ENCODE measurements at places on chromosomes 5 and 9.

- H3K27me3 ChIP-seq: no peaks in the 10 kb centered on the region
- no peak for DNase-seq
- H3K4me1 ChIP-seq: no peaks in the 10 kb centered on the region
- H3K4me3 ChIP-seq: no peak overlapping the region
- no peaks in the 10 kb centered on the region for H3K36me3 ChIP-seq
Observed at GRCh38 chr9:36436909-36437308, 36.8 kb upstream of the RNF38 start.

GRCh38 chr9:134505032-134505431, 136.6 kb upstream of the COL5A1 start:
- no peak for DNase-seq
- no peak overlapping the region for H3K27ac ChIP-seq
- peaks cover 5% of the 10 kb centered on the region for H3K4me1 ChIP-seq
- no peak overlapping the region for H3K4me3 ChIP-seq
- H3K27me3 ChIP-seq: peaks cover 44% of the 10 kb centered on the region

DNA sequence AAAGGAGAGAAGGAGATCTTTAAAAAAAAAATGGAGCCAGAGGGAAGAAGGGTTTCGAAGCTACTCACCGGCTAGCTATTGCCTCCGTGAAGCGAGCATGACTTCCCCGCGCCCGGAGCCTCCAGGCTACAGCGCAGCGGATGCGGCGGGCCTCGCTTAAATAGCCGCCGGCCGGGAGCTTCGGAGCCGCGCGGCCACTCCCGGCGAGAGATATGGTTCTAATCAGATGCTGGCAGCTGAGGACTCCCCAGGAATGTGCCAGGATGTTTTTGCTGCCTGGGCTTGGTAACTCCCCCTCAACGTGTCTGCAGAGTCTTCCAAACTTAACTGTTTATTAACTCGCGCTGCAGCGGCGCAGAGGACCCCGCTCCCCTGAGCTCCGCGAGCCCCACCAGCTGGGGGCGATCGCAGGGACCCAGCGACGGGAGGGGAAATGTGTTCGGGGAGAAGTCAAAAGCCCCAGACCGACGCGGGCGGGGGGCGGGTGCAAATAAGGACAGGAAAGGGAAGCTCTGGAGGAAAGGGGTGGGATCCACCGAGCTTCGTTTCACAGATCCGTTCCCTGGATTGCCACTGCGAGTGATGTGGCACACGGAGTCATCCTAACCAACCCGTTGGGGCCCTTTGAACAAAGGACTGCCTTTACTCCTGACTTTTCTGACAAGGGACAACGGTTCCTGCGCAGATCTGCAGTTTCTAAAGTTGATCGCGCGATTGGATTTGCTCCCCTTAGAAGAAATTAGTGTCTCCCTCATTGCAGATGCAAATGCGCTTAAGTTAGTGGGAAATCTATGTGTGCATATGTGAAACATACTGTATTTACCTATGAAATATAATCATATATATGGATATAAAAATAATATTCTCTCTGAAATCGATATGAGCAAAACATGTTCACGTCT, at the start of gene DAB2:
DAB2 (minus strand) TSS at position 245 of the 902 bp plus-strand sequence. CDS start 30,660 bp downstream, outside the sequence.
- H3K27ac ChIP-seq: peak within 1 kb of the TSS; percentile 91
- H3K4me3 ChIP-seq: peak within 1 kb of the TSS; percentile 62
- no peaks in the 10 kb centered on the region for H3K36me3 ChIP-seq
- DNase-seq: peak; percentile 93

- no peak for DNase-seq
Observed at GRCh38 chr9:105333076-105333475, 88.6 kb downstream of the SLC44A1 start.

GRCh38 chr5:173798127-173798810, 89.9 kb upstream of the CPEB4 start:
- H3K27ac ChIP-seq: no peak overlapping the region
- no peaks in the 10 kb centered on the region for H3K27me3 ChIP-seq
- H3K36me3 ChIP-seq: no peaks in the 10 kb centered on the region
- H3K4me1 ChIP-seq: peaks cover 11% of the 10 kb centered on the region
- H3K4me3 ChIP-seq: no peak overlapping the region

- no peak overlapping the region for H3K27ac ChIP-seq
- peaks cover 4% of the 10 kb centered on the region for H3K27me3 ChIP-seq
- no peaks in the 10 kb centered on the region for H3K36me3 ChIP-seq
- DNase-seq: no peak
- H3K4me3 ChIP-seq: no peak overlapping the region
Observed at GRCh38 chr9:75869236-75869635, 21.2 kb upstream of the PCSK5 start.

DNA sequence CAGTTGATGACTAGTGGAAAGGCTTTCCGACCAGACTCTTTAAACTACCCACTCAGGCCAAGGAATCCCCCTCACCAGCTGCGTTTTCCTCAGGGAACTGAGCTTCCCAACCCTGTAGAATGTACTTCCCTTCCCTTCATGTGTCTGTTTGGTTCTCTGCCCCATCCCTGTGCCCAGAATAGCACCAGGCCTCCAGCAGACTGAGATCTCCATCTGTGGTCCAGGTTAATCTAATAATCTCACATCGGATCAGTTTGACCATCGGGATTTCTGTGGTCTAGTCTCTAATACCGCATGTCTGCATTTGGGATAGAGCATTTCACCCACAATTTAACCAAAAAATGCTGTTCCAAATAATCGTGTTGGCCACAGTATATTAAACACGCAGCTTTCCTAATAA, 237.2 kb downstream of the ROR2 start:
- no peak overlapping the region for H3K4me3 ChIP-seq
- DNase-seq: no peak
- no peaks in the 10 kb centered on the region for H3K4me1 ChIP-seq
- H3K27me3 ChIP-seq: peaks cover 5% of the 10 kb centered on the region
- H3K36me3 ChIP-seq: no peaks in the 10 kb centered on the region

- no peak for DNase-seq
- no peaks in the 10 kb centered on the region for H3K36me3 ChIP-seq
- no peak overlapping the region for H3K27ac ChIP-seq
- H3K4me1 ChIP-seq: no peaks in the 10 kb centered on the region
Observed at GRCh38 chr9:124110307-124110915, 98.8 kb downstream of the LHX2 start.

DNA sequence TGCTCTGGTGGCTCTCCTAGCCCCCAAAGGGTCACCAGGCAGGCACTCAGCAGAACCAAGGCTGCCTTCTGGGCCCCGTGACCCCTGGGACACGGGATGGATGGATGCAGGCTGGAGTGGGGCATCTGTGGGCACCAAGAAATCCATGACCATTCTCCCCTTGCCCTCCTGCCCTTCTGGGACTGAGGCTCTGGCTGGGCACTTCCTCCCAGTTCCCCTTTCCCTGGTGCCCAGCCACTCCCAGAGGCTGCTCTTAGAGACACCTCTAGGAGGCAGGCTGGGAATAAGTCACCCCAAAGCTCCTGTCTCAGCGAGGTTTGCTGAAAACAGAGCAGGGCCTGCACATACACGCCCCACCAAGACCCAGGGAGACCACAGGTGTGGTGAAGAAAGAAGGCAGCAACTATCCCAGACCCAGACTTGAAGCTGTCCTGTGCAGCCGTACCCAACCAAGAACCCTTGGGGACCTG, 943 bp downstream of the STING1 start:
- no peak for DNase-seq
- H3K4me1 ChIP-seq: peaks cover 46% of the 10 kb centered on the region
- peak overlapping the region; percentile 53 for H3K4me3 ChIP-seq
- no peaks in the 10 kb centered on the region for H3K27me3 ChIP-seq

DNA sequence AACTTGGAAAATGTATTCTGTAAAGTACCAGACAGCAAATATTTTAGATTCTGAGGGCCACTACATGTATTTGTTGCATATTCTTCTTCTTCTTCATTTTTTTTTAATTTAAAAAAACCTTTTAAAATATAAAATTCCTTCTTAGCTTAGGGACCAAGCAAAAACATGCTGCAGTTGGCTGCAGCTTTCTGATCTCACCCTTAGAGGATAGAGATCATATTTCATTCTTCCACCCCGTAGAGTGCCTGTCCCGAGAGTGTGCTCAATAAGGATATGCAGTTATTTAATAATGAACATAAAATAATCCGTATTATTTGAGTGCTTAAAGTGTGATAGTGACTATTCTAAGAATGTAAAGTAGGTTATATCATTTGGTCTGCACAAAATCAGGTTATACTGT, 204.2 kb upstream of the CD180 start:
- no peak overlapping the region for H3K27ac ChIP-seq
- H3K27me3 ChIP-seq: no peaks in the 10 kb centered on the region
- H3K4me3 ChIP-seq: no peak overlapping the region
- DNase-seq: no peak

- no peak overlapping the region for H3K27ac ChIP-seq
- H3K4me3 ChIP-seq: no peak overlapping the region
- H3K36me3 ChIP-seq: no peaks in the 10 kb centered on the region
- DNase-seq: no peak
Observed at GRCh38 chr5:84242286-84242685, 142.4 kb downstream of the EDIL3 start.

- H3K4me3 ChIP-seq: no peak overlapping the region
- no peak overlapping the region for H3K27ac ChIP-seq
- DNase-seq: no peak
- no peaks in the 10 kb centered on the region for H3K27me3 ChIP-seq
- no peaks in the 10 kb centered on the region for H3K4me1 ChIP-seq
- peaks cover 35% of the 10 kb centered on the region for H3K36me3 ChIP-seq
Observed at GRCh38 chr5:57243286-57244137, 69.7 kb downstream of the GPBP1 start.

DNA sequence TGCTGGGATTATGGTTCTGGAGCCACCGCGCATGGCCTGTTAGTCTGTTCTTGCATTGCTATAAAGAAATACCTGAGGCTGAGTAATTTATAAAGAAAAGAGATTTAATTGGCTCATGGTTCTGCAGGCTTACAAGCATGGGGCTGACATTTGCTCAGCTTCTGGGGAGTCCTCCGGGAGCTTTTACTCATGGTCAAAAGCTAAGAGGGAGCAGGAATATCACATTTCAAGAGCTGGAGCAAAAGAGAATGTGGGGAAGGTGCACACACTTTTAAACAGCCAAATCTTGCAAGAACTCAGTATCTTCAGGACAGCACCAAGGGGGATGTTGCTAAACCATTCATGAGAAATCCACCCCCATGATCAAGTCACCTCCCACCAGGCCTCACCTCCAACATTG, 12.1 kb downstream of the JAK2 start:
- H3K36me3 ChIP-seq: peaks cover 21% of the 10 kb centered on the region
- no peaks in the 10 kb centered on the region for H3K27me3 ChIP-seq
- no peak overlapping the region for H3K4me3 ChIP-seq
- no peak for DNase-seq
- H3K4me1 ChIP-seq: no peaks in the 10 kb centered on the region

GRCh38 chr9:21252721-21253547, 13.1 kb upstream of the IFNA14 start:
- H3K27me3 ChIP-seq: no peaks in the 10 kb centered on the region
- H3K27ac ChIP-seq: no peak overlapping the region
- no peak for DNase-seq
- H3K4me1 ChIP-seq: peaks cover 4% of the 10 kb centered on the region
- no peaks in the 10 kb centered on the region for H3K36me3 ChIP-seq

DNA sequence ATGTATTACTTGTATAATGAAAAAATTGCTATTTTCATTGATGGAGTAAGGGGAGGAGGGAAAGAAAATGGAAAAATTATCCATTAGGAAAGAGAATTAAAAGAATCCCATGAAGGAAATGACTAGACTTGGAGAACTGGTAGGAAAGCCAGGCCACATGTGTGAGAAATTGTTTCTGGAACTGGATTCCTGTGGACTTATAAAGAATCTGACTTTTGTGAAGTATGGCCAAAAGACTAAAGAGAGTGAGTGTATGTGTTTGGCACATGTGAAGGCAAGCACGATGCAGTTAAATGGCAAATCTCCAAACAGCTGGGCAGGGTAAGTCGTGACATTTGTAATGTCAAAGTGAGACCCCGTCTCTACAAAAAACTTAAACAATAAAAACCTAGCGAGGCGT, 89.4 kb downstream of the MTX3 start:
- DNase-seq: no peak
- no peaks in the 10 kb centered on the region for H3K27me3 ChIP-seq
- H3K4me1 ChIP-seq: no peaks in the 10 kb centered on the region
- no peak overlapping the region for H3K4me3 ChIP-seq
- no peaks in the 10 kb centered on the region for H3K36me3 ChIP-seq

GRCh38 chr9:130651752-130652151, 12.6 kb upstream of the PRDM12 start:
- DNase-seq: no peak
- H3K36me3 ChIP-seq: no peaks in the 10 kb centered on the region
- no peak overlapping the region for H3K27ac ChIP-seq
- no peak overlapping the region for H3K4me3 ChIP-seq
- H3K4me1 ChIP-seq: no peaks in the 10 kb centered on the region

GRCh38 chr9:115341426-115341825, 223.5 kb upstream of the TNC start:
- no peak for DNase-seq
- H3K27me3 ChIP-seq: no peaks in the 10 kb centered on the region
- no peaks in the 10 kb centered on the region for H3K36me3 ChIP-seq
- no peaks in the 10 kb centered on the region for H3K4me1 ChIP-seq
- H3K27ac ChIP-seq: no peak overlapping the region

- no peaks in the 10 kb centered on the region for H3K4me1 ChIP-seq
- H3K36me3 ChIP-seq: no peaks in the 10 kb centered on the region
- no peak overlapping the region for H3K27ac ChIP-seq
Observed at GRCh38 chr5:139805545-139805944, 9.9 kb downstream of the PSD2 start.

DNA sequence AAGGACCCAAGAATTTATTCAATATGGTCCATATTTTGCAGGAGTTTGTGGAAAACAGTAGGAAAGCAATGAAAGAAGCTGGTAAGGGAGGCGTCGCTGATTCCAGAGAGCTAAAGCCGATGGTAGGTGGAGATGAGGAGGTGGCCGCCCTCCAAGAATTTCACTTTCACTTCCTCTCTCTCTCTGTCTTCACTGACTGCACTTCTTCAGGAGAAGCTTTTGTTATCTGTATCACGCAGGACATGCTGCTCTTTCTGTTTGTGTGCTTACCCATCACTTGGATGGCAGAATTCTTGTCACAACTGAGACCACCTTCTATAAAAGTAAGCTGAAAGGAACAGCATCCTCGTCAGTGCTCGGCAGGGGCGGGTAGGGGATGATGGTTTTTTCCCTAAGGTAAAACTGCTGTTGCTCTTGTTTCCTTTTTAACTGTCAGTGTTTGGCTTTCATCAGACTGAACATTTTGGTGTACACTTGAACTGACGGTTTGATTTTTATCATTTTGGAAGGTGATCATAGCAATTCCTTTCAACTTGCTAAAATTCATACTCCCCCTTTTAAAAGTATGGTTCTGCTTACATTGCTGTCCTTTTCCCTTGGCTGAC, 62.4 kb upstream of the FSD1L start:
- no peak overlapping the region for H3K27ac ChIP-seq
- no peaks in the 10 kb centered on the region for H3K27me3 ChIP-seq
- peaks cover 12% of the 10 kb centered on the region for H3K36me3 ChIP-seq
- DNase-seq: no peak
- H3K4me3 ChIP-seq: peak overlapping the region; percentile 19

DNA sequence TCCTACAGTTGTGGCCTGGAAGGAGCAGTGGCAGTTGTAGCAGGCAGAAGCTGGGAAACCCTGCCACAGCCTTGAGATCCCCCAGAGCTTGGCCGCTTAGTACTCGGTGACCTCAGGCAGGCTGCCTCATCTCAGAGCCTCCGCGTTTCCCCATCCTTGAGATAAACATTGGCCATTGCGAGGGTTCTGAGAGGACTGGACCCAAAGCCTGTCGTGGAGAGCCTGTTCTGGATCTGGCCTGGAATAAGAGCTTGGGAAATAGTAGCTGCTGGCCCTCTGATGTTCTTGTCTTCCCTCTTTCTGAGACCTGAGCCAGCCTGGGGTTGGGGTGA, 1.3 kb downstream of the MIGA2 start:
- no peak for DNase-seq
- H3K27ac ChIP-seq: no peak overlapping the region
- H3K4me1 ChIP-seq: peaks cover 25% of the 10 kb centered on the region
